ENCODE measurements at places on chromosomes 1 and 21.
A peak's percentile ranks its signal among the peaks of the same experiment; 100 is the strongest.

- no peak for DNase-seq
Measured at GRCh38 chr1:21543598-21543997, 34.4 kb downstream of the ALPL start.

- no peak for DNase-seq
Measured at GRCh38 chr1:107954719-107955415, 10.1 kb downstream of the VAV3 start.

DNA sequence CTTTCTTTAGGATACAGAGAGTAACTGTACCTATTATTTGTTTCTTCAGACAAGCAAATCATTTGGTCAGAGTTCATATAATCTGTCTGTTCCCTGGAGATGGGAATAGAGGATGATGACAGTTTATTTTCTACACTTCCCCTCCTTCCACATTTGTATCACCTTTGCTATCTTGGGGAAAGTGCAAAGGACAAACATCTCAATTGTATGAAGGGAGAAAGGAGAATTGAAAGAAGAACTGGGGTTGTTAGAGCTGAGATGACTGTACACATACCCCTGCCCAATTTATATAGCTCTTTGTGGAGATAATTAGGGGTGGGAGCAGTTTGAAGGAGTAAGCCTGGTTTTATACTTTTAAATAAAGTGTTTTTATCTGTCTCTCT, 14.0 kb downstream of the POLR3GL start:
- DNase-seq, result no peak

DNA sequence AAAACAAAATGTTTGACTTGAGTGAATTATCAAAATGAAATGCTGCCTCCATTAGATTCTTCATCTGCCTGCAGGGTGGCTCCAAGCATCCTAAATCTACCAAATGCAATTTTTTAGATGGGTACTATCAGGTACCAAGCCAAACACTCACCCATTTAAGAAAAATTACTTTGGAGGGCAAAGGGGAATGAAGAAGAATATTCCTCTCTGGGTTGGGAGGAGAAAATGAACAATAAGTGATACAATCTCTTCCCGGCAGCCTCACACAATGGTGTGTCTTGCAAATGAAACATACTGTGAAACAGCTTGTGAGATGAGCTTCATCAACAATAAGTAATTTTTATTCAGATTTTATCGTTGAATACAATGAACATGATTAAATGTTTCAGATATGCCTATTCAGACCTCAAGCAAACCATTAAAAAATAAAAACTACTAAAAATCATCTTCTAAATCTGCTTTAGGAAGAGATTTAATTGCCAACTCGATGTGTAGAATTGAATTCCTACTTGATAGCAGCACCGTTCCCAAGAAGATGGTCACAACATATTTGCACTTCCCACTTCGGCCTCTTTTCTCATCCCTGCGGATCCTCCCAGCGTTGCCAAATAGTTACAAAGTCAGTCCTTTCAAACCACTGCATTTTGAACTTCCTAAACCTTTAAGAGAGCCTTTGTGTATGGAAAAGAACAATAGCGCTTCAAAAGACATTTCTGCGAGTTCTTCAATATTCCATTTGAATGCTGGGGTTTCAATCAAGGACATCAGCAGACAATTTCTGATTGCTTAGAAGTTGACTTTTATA, 2.7 kb downstream of the DAB1 start:
- no peak for DNase-seq

GRCh38 chr1:196584696-196585095, 23.5 kb downstream of the KCNT2 start:
- DNase-seq, result no peak

GRCh38 chr1:39104158-39105060, 78.3 kb downstream of the NDUFS5 start:
- DNase-seq, result no peak

GRCh38 chr21:25373126-25374082, 233.9 kb downstream of the MRPL39 start:
- DNase-seq, result no peak

- DNase-seq, result no peak
Measured at GRCh38 chr1:207910591-207911354, at the start of gene CD34. Gene CD34 (minus strand): TSS chr1:207911125. CDS start chr1:207911080, 45 bp downstream.

GRCh38 chr1:222918801-222919477, 104.1 kb downstream of the DISP1 start:
- DNase-seq, result no peak

DNA sequence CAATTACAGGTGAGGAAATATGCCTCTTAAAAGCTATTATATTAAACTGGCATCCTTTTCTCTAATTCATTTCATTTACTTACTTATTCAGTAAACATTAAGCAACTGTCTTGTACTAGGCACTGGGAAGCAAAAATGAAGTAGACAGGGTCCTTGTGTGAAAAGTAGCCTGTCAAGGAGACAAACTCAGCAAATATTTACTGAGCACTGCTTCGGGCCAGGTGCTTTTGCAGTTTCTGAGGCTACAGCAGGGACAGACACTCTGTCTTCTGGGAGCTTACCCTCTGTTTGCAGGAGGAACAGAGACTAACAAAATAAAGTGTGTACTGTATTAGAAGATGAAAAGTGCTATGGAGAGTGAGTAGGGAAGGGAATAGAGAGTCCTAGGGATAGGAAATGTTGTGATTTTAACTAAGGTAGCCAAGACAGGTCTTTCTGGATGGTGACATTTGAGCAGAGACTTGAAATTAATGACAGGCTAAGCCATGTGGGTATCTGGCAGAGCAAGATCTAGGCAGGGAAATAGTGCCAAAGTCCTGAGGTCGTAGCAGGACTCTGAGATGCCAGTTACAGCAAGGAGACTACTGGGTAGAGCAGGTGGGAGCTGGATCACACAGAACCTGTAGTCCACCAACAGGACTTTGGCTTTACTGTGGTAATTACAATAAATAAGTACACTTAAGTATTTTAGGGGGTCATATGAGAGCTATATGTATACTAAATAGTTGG, 133.0 kb downstream of the ITSN1 start:
- DNase-seq, result no peak

DNA sequence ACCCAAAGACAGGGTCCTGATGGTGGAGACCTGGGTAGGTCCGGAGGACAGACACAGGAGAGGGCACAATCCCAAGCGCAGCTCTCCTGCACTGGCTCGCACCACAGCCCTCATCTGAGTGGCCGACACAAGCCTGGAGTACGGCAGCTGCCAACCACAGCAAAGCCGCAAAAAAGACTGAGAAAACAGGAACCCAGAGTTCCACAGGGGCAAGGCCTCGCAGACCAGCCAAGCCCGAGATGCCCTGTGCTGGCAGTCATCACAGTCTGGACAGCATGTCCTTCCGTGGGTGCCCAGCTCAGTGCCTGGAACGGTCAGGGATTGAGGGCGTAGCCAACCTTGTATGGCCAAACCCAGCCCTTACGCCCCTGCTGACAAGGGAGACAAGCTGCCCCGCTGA, 11.4 kb downstream of the ZBTB48 start:
- DNase-seq, result no peak

DNA sequence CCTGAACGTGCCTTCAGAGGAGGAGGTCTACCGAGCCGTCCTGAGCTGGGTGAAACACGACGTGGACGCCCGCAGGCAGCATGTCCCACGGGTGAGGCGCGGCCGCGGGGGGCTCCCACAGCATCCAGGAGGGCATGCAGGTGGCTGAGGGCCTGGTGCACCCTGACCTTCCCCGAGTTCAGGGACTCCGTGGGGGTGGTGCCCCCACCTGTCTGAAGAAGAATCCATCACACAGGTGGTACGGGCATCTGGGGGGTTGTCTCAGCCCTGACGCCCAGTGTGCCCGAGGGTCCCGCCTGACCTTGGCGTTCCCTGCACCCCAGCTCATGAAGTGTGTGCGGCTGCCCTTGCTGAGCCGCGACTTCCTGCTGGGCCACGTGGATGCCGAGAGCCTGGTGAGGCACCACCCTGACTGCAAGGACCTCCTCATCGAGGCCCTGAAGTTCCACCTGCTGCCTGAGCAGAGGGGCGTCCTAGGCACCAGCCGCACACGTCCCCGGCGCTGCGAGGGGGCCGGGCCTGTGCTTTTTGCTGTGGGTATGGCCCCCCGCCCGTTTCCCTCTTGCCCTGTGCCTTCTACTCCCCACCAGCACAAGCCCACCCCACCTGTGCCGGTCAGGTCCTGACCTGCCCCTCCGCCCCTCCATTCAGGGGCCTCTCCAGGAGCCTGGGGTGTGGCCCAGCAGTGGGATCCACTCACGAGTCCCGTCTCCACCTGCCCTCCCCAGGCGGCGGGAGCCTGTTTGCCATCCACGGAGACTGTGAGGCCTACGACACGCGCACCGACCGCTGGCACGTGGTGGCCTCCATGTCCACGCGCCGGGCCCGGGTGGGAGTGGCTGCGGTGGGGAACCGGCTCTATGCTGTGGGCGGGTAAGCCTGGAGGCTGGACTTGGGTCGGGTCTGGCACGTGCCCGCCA, 2.3 kb downstream of the KLHL17 start:
- no peak for DNase-seq

DNA sequence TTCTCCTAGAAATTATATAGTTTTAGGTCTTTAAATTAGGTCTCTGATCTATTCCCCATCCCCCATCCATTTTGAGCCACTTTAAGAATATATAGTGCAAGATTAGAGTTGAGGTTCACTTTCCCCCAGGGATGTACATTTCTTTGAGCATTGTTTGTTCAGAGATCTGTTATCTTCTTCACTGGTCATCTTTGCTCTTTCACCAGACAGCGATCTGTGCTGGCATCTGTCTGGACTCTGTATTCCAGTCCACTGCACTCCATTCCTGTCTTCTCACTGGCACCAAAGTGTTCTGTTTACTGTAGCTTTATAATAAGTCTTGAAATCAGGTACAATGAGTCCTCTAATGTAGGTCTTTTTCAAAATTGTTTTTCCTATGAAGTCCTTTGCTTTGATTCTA, 112.5 kb downstream of the PCBP3 start:
- no peak for DNase-seq

GRCh38 chr1:117284399-117285215, 73.9 kb upstream of the VTCN1 start:
- no peak for DNase-seq

DNA sequence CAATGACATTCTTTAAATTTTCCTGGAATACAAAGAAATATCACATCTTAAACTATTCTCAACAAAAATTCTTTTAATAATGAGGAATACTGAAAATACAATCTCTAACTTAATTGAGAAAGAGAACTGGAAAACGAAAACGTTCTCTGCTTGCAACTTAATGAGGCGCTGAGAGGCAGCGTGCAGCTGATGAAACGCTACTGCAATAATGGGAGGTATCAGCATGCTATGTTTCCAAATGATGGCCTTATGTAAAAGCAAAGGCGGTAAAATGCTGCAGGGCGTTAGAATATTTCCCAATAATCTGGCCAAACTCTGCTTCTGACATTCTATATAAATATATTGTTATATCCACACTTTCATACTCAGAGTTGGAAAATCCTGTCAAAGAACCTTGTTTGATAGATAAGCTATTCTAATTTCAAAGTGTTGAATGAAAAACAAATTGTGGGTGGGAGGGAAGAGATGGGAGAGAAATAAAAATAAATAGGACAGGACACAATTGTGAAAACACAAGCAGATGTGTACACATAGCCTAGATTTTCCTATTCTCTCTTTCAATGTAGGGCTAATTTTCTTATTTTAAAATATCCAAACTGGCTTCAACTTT, 70.9 kb downstream of the APP start:
- no peak for DNase-seq

- DNase-seq, result no peak
Measured at GRCh38 chr1:178224358-178224757, 130.5 kb downstream of the RASAL2 start.

DNA sequence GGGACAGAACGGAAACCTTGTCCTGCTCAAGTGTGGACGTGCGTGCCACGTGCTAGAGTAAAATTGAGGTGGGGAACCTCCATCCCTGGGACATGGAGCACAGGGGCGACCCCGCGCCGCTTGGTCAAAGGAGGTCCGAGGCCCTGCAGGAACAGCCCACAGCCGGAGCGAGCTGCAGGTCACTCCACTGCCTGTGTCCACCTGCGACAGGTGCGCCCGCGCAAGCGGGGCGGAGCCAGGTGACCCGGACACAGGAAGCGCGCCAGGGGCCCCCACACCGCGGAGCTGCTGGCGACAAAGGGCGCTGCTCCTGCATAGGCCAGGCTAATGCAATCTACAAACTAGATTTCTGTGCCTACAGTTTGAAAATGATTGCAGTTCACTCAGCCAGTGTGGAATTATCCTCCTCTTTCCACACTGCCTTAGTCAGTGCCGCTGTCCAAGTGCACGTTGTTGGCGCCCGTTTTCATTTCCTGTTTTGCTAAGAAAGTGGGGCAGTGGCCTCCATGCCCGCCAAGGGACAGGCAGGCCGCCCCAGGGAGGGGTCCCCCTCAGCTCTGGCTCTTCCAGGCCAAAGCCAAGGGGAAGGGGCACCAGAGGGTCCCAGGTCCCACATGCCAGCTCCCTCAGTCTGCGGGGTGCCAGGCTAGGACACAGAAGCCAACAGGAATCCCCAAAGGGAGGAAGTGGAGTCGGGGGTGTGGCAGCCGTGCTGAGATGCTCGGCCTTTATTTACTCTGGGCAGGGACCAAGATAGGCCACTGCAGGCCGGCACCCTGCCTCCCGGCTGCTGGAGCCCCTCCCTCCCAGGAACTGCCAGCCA, 4.3 kb upstream of the NADK start:
- no peak for DNase-seq

DNA sequence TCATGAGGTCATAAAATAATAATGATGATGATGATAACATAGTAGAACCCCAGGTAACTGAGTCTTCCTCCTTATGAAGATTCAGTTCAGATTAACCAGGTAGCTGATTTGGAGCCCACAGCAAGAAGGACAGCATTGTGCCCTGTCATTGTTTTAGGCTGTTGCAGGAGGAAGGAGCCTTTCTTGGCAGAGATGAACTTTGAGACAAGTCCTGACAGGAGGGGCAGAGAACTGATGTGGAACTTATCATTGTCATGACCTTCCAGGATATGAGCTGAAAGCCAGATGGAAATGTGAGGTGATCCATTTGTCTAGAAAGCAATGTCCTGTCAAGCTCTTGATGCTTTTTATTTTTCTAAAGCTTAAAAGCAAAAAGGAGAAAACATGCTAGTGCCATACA, 132.6 kb upstream of the COA6 start:
- DNase-seq, result no peak

GRCh38 chr1:175885326-175885725, 141.9 kb upstream of the TNR start:
- no peak for DNase-seq

GRCh38 chr1:94022471-94023189, 98.3 kb downstream of the ABCA4 start:
- DNase-seq, result no peak

DNA sequence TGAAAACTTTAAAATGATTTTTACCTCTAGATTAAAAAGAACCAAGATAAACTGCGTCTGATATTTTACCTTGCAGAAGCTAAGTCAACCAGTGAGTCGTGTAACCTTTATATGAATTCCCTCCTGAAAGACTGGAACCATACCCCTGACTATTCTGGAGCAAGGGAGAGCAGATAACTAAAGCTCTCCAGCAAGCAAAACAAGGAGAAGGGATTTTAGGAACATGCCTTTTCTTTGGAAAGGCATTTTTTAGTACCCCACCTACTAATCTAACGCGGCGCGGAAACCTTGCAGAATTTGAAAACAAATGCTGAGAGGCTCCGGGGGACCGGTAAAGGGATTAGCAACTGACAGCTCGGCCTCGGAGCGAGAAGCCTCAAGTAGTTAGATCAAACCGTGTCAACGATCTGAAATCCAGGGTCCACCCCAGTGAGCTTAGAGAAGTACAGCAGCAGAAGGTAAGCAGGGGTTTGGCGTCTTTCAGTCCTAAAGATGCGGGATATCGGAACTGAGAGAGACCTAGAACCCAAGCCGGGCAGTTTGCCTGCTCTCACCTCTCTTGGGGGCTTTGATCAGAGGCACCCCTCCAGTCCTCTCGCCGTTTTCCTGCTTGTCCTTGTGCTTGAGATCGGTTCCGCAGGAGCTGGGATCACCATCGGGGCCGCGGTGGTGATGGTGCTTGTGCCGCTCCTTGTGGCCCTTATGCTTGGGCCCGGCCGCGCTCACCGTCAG, 954 bp downstream of the RSBN1 start:
- DNase-seq, result peak; percentile 10

Measured in GM19239 (cell line).